ENCODE measurements at places on chromosomes 13 and 19.

DNA sequence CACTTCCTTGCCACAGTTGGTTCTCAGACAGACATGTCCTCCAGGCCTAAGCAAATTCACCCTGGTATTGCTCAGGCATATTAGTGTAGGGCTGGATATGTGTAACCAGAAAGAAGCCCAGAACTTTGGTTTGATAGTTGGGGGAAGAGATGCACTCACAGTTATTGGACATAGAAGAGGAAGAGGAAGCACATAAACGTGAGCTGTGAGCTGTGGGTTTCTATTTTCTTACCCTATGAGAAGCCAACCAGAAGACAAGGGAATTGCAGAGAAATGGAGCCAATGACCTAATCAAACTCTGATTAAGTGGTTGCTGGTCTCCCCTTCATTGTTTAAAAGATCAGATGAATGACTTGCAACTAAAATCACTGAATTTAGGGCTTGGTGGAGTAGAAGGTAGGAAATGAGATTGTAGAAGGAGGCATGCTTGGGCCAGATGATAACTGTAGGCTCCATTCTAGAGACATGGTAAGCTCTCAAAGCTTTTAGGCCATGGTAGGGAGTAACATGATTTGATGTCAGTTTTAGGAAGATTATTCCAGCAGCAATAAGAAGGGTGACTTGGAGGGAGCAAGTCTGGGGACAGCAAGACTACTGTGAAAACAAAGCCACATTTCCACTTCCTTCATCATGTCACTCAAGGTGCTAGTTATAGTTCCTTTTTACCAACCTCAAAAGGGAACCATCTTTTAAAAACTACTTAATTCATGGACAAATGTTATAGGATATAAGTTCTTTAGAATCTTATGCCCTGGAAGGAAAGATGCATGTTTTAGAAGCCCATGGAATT is 24.1 kb upstream of the WDFY2 start:
- no peak for DNase-seq

DNA sequence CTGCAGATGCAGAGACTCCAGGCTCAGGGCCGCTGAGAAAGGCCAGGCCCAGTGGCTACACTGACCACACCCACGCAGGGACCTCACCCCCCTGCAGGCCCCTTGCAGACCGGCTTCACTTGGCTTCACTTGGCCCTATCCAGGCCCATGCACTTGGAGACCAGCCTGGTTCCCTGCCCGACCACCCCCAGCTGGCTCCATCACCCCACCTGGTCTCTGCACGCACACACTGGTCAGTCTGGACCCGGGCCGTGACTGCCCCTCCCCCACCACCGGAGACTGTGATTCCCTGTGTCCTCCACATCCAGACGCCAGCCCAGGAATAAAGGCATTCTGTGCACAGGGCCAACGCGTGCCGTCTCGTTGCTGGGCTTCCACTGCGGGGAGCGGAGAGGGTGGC is 4.9 kb upstream of the EBI3 start:
- DNase-seq, result no peak

- peak; percentile 31 for DNase-seq
Measured at GRCh38 chr13:75258159-75258782, 223.7 kb downstream of the TBC1D4 start.

- DNase-seq, result no peak
Measured at GRCh38 chr13:79973533-79973963, 367.4 kb downstream of the SPRY2 start.

DNA sequence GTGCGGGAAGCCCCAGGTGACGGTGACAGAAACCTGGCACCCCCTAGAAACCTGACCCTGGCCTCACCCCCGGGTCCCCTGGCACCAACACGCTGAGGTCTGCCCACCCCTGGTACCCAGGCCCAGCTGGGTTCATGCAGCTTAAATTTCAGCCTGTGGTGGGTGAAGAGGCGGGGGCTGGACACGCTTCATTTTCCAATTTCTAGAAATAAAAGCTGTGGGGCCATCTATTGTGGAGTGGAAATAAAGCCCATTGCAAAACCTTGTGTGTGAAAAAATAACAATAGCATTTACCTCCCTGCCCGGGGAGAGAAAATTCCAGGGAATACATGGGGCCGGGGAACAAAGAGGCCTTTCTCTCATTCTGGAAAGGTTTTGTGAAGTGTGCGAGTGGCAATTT is 7.5 kb upstream of the FUT5 start:
- no peak for DNase-seq

GRCh38 chr13:33017323-33017929 is 1.2 kb downstream of the KL start:
- DNase-seq, result no peak

- DNase-seq, result no peak
Measured at GRCh38 chr13:99646866-99647595, 145.8 kb downstream of the TM9SF2 start.

DNA sequence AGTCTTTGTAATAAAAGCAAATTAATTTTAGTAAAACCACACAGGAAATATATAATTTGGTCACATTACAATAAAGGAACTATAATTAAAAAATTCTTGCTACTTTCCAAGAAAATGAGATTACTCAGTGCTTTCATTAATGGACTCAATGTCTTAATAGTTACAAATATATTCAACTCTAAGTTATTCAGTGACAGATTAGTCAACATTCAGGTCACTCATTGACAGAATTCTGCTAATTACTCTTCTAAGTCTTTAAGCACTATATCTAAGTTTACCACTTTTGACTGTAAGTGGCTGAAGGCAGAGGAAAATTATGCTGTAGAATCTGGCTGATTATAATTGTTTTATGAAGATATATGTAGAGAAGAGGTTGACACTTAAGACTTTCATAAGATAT is 1365.0 kb downstream of the EFNB2 start:
- DNase-seq, result no peak

DNA sequence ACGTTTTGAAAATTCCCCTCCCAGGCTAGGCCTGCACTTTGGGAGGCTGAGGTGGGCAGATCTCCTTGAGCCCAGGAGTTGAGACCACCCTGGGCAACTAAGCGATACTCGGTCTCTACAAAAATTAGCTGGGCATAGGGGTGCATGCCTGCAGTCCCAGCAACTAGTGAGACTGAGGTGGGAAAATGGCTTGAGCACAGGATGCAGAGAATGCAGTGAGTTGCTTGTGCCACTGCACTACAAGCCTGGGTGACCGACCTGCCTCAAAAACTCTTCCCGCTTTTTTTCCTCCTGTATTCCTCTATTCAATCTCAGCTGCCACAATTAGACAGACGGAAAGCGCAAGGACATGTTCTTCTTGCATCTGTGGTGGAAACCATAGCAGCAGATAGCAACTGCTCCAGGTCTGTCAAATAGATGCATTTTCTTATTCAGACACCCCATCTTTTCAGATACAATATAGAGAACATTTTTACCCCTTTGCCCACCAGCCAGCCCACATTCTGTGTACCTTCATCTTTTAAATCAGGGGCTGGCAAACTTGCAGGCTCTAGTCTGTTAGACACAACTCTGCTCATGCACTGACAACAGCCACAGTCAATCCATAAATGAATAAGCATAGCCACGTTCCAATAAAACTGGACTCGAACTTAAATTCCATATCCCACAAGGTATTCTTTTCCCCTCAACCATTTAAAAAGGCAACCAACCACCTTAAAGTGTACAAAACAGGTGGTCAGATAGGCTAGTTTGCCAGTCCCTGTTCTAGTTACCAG is 4.8 kb downstream of the TPT1 start:
- no peak for DNase-seq

DNA sequence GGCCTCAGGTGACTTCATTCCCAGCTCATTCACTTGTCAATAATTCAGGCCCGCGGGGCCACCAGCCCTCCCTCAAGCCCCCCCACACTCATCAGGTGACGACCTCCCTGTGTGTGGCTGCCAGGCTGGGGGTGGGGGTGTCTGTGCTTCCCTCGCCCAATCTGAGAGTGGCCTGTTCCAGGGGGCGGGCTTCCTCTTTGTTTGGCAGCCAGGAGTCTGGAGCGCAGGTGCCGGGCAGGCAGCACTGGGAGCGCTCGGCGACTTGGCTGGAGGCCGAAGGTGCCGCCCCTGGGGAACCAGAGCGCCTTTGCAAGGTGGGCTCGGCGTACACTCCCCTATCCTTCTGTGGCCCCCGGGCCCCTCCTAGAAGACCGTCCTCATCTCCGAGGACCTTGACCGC is 5.4 kb upstream of the ZNF98 start:
- no peak for DNase-seq

DNA sequence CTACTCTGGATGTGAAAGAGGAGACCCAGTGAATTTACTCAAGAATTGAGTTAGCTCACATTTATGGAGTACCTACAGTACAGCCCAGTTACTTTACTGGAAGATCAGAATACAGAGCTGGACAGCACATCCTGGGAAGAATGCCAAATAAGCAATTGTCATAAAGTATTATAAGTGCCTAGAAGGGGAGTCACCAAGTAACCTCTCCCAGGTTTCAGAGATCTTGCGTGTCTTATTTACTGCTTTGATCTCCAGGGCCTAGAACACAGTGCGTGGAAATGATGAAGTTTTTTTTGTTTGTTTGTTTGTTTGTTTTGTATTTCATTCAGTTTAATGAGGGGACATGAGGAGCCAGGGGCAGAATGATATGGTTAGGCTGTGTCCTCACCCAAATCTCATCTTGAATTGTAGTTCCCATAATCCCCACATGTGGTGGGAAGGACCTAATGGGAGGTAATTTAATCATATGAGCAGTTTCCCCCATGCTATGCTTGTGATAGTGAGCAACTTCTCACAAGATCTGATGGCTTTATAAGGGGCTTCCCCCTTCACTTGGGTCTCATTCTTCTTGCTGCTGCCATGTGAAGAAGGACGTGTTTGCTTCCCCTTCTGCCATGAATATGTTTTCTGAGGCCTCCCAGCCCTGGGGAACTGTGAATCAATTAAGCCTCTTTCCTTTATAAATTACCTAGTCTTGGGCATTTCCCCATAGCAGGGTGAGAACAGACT is 5.2 kb downstream of the GARRE1 start:
- DNase-seq, result no peak

GRCh38 chr13:101218484-101218883 is 197.8 kb downstream of the NALCN start:
- no peak for DNase-seq

DNA sequence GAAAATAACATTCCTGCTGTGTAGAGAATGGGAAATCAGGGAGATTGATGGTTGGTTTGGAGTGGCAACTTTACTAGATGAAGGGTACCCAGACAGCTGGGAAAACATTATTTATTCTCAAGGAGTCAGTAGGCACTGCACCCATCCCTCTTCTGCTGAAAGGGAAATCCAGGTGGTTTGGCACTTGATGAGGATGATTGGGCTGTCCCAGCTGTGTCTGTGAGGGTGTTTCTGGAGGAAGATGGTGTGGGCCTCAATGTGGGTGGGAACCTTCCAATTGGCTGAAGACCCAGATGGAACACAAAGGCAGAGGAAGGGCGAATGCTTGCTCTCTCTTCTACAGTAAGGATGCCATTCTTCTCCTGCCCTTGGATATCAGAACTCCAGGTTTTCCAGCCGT is 10.4 kb upstream of the SACS start:
- DNase-seq, result no peak

DNA sequence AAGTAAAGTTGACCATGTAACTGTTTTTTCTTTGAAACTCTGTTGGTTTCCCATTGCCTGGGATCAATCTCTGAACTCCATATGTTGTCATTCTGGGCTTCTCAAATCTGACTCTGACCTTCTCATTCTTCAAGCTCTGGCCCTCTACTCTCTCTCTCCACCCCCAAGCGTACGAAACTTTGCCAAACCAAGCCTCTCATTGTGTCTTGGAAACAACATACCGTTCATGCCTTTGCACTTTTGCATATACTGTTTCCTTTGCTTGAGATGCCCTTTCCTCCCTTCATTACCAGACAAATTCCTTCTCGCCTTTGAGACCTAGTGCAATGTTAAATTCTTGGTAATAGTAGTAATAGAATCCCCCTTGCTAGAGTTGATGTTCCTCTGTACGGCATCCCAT is 113.7 kb downstream of the OLFM4 start:
- DNase-seq, result no peak

GRCh38 chr19:30450835-30451321 is 78.7 kb downstream of the ZNF536 start:
- no peak for DNase-seq

DNA sequence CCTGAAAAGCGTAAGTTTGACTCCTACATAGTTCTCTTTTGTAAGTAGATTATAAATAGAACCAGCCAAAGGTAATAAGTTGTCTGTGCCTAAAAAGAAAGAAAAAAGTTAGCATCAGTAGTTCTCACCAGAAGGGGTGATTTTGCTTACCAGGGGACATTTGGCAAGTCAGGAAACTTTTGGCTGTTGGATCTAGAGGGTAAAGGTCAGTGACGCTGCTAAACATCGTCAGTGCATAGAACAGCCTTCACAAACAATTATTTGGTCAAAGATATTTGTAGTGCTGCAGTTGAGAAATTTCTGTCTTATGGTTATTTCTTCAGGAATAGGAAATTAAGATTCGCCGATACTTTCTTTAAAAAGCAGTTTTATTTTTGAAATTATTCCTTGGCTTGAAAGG is 2.0 kb downstream of the USPL1 start:
- no peak for DNase-seq

GRCh38 chr19:19821366-19821951 is at the start of gene ZNF506:
Gene ZNF506 (minus strand): TSS chr19:19821750. CDS start chr19:19821603, 147 bp downstream.
- DNase-seq, result peak; percentile 96

DNA sequence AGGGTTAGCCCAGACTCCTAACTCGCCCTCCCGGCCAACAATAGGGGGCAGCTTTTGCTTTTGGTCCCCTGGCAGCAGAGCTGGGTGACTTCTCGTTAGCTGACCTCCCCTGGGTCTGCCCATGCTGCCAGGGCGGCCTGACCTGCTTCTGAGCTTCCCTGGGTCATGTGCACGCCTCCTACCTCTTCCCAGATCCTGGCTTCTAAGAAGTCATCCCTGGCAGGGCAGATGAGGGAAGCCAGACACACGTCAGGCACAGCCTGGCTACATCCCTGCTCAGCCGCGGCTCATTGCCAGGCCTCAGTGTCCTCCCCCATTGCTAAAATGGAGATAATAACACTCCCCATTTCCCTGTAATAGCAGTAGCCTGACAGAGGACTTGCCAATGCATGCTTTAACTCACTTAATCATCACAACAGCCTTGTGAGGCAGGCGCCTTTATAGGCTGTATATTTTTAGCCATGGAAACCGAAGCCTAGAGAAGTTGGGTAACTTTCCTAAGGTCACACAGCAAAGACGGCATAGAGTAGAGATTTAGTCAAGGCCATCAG is 2.1 kb downstream of the KCNK6 start:
- no peak for DNase-seq

DNA sequence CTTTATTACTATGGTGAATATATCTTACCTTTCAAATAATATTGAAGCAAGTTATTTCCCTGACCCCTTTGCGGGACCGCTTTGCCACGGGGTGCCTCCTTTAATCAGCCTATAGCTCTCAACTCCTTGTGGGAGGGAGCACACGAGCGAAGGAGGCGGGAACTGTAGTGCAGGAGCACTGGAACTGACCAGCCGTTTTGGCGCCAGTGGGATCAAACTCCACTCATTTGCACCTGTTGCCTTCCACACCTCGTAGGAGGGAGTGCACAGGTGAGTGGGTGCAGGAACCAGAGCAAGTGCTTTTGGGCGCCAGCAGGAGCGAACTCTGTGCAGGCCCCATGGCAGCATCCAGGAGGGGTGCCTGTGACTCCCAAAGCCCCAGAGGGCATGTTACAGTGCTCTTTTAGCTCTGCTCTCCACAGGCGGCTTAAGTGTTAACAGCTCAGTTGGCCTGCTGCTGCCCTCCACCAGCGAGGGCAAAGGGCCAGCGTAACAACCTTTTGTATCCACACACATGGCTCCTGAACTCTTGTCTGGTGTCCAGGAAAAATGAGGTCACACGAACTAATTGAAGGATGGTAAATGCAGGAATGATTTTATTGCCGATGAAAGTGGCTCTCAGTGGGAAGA is 206.9 kb downstream of the GGACT start:
- no peak for DNase-seq

- no peak for DNase-seq
Measured at GRCh38 chr13:31282741-31283455, 83.1 kb downstream of the B3GLCT start.

GRCh38 chr19:5466814-5467291 is 11.6 kb downstream of the ZNRF4 start:
- no peak for DNase-seq

Data from CD4-positive, alpha-beta T cell (primary cell).